ENCODE measurements at places on chromosomes 3 and 15. TPM values are rescaled to one million over a fixed set of nuclear protein-coding genes. Genes with fewer than 3 reads are reported as not detected.

DNA sequence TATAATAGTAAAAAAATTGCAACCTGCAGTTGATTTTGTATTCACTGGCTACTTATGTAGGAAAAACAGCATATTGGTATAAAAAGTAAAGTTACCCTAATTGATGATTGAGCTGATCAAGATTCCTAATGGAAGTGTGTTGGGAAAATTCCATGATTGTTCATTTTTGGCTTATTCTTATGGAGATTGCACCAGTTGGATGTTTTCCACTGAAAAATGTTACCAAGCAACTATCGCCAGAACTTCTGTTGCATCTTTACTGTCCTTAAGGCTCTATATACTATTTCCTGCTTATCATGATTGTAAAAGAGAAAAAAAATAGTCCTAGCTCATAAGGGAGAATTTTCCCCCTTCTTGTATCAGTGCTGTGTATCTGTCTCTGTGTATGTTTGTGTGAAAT is 48.6 kb downstream of the SLC25A26 start:
- DNase-seq = no peak

GRCh38 chr3:128787256-128788253 is 61.6 kb downstream of the RAB7A start:
- DNase-seq = peak; percentile 60

- DNase-seq = no peak
Measured at GRCh38 chr15:56356616-56357015, 8.6 kb upstream of the TEX9 start.

GRCh38 chr15:24955531-24955921 is 739 bp downstream of the SNRPN start:
- DNase-seq = no peak

GRCh38 chr15:90349821-90350220 is 2.3 kb upstream of the ZNF774 start:
- DNase-seq = no peak

- DNase-seq = no peak
Measured at GRCh38 chr3:53137835-53138446, 7.7 kb upstream of the RFT1 start.

DNA sequence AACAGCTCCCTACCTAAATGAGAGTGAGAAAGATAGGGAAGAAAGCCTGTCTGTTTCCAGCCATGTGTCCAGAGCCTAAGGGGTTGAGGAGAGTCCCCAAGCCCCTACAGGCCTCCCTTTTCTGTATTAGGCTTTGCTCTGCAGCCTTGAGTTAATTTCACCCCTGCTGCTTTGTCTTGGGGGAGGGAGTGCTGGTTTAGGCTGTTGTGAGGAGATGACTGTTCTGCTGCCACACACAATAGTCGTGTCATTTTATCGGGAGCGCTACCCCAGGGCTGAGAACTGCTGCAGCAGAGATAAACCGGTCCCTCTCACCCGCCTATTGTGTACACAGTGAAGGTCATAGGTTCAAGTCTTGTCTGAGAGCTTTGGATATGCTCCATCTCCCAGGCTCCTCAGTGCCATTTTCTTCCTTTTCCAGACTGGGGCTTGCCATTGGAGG is 1.4 kb downstream of the ZNF609 start:
- DNase-seq = no peak

GRCh38 chr3:11306817-11307589 is 34.8 kb downstream of the ATG7 start:
- DNase-seq = no peak

- no peak for DNase-seq
Measured at GRCh38 chr3:73601481-73601880, 23.3 kb downstream of the PDZRN3 start.

GRCh38 chr3:31448035-31448881 is 84.5 kb upstream of the STT3B start:
- no peak for DNase-seq

GRCh38 chr3:150868282-150868681 is 37.0 kb downstream of the MINDY4B start:
- no peak for DNase-seq

DNA sequence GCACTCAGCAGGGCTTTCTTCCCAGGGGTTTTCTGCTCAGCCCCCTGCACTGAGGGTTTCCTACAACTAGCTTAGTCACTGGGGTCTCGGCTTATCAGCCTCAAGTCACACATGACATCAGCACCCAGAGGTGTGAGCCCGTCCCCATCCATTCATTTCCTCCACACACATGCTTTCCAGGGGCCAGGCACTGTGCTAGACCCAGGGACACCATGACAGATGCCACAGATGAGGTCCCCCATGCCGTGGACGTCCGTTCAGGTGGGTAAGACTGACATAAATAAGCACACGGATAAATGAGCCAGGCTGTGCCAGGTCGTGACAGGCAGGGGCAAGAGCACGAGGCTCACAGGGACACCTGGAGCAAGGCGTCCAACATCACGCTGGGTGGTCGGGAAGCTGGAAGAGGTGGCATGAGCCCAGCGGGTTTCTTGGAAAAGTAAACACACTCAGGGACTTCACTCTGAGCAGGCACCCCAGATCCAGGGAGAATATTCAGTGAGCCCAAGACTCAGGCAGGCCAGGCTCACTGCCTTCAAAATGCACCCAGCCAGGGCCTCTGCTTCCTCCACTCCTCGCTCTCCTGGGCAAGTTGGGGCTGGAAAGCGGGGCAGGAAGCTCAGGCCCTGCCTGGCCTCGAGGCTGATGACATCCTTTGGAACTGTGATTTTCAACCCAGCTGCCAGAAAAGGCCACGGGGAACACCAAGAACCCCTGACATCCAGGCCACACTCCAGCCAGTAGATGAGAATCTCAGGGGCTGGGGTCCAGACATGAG is 139.3 kb downstream of the CHSY1 start:
- no peak for DNase-seq

DNA sequence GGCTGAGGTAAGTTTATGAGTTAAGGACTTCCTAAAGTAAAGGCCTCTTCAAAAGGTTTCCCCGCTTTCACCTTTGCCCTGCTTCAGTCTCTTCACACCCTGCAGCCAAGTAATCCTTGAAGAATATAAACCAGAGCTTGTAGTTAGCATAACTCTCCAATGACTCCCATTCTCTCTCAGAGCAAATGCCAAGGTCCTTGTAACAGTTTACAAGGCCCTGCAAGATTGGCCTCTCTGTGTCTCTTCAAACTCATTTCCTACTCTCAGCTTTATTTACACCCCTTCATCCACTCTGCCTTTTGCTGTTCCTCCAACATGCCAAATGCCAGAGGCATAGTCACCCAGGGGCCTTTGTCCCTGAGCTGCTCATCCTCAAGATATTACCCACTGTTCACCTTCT is 60.5 kb upstream of the MME start:
- no peak for DNase-seq

GRCh38 chr3:138452436-138452835 is 18.0 kb downstream of the ESYT3 start:
- no peak for DNase-seq

DNA sequence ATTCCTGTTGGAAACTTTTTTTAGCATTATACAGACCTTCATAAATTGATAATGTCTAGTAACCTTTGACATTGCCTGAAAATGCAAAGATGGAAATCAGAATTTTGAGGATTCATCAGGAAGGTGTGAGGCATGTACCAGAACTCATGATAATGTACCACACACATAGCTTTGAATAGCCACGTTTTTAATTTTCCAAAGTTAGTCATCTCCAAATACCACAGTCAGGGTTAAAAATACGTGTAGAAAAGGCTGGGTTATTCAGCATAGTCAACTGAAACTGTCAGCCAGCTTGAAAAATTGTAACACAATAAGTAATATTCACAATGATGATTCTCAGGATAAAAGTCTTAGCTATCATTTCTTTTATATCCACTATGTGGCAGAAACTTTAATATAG is 102.0 kb upstream of the THRB start:
- no peak for DNase-seq

DNA sequence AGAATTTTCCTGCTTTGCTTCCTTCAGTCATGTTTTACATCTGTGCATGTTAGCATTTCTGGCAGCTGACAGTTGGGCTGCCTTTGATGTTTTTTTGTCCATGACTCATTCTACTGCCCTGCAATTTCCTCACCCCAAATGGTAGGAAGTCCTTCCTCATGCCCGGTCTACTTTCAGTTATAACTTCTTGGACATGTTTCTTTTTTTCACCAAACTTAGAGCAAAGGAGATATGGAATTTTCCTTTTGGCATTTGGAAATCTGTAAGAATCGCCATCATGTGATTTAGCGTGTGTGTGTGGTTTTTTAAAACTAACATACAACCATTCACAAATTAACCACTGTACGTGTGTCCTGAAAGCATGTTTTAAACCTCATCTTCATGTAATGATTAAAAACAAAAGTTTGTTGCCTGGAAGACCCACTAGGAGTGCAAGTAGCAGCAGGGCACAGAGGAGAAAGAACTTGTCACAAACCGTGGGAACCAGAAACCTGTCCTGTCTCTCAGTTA is 430.7 kb upstream of the CFAP20DC start:
- DNase-seq = peak; percentile 52

- DNase-seq = no peak
Measured at GRCh38 chr3:181052256-181052655, 62.7 kb upstream of the DNAJC19 start.

GRCh38 chr3:89227218-89227617 is 119.8 kb downstream of the EPHA3 start:
- no peak for DNase-seq

DNA sequence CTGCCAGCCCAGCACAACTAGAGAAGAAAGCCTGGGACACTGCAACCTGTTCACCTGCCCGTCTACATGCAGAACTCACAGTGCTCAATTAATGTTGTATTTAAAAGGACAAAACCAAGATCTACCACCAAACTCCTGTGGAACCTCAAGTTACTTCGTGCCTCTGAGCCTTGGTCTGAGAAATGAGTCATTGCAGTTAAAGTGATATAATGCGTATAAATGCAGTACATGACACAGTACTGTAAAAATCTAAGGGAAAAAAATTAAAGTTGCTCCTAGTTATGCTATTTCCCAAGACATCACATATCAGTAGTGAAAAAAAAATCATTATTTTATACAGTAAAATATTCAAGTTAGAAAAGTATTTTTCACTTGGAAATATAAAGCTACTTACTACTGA is 138.9 kb downstream of the ZIC4 start:
- no peak for DNase-seq

- no peak for DNase-seq
Measured at GRCh38 chr3:151568184-151568583, 107.3 kb upstream of the IGSF10 start.

DNA sequence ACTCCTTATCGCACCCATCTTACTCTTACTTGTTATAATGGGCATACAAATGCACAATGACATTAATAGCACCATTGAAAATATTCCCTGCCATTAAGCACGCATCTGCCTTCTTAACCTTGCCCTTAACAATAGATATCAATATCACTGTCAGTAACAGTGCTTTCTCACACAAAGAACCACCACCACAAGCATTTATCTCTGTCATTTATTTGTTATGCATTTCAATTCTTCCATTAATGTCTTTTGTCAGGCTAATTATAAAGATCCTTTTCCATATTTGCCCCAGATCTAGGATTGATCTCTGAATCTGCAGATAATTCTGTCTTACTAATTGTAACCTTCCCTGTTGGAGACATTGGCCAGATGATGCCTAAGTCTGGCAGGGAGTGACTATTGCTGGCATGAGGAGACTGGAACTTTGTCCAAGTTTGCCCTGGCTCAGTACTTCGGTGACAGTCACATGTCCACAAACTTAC is 419.6 kb upstream of the TGFBR2 start:
- DNase-seq = no peak

GRCh38 chr3:178520451-178520850 is 15.8 kb upstream of the KCNMB2 start:
- DNase-seq = no peak

DNA sequence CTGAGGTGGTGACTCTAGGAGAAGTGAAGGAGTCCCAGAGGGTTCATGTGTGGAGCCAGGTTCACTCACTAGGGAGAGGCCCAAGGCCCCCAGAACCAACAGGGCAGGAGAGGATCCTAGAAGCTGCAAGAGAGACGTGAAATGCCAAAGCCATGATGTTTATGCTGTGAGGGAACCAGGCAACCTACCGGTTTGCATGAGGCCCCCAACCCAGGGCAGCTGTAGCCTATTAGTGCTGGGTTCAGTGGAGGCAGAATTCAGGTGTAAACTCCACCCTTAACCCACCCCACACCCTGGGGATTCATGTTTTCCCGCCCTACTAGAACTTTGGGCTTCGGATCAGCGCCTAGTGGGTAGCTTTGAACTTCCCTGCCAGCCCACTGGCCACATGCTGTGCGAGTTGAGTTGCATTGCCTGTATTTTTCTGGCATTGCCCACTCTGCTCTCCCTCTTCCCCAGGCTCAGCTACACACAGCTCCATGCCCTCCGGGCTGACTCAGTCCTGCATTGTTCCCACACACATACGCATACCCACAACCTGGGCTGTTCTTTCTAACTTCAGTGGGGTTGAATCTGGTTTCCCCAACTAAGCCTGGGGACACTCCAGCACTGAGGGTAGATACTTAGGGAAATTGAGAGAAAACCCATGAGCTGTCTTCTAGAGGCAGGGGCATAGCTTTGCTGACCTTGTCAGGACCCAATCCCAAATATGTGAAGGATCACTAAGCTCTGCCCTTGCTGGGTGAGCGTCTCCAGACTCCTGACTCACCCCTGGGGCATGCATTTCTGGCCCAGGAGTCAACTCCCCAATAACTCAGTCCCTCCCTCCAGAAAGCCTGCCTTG is 2.0 kb upstream of the ZBTB47 start:
- peak; percentile 26 for DNase-seq

DNA sequence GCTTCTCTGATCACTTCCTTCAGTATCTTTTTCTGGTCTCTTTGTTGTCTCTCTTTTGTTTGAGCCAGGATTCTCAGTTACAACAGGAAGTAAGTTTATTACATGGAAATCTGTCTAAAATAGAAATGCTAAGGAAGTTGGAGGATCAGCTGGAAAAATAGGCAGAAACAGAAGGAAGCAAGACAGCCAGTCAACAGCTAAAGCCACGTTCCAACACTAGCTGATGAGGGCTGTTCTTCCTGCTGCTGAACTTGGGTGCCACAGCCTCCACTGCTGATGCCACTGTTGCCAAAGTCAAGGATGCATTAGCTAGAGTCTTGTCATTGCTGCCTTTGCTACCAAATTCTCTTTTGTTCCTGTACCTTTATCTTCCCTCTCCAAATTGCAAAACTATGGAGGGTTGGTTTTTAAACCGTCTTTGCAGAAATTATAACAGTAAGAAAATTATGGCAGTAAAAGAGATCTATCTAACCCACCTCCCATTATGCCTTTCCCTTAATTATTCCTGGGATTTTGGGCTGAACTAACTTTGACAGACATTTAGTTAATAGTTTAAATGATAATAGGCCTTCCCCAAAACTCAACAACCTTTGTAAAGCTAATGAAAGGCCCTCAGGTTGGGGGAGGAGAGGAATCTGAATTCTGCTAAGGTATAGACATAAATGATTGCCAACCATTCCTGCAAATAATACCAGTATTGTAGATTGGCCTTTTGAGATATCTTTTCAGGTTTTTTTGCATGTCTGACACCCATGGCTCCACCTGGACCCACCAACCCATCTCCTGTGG is 27.4 kb upstream of the OR5K4 start:
- DNase-seq = no peak

GRCh38 chr3:158671821-158672214 is 630 bp downstream of the LXN start:
- no peak for DNase-seq

The AHSG gene
- not detected for total RNA-seq

The CIAO2A gene
- 84.6 TPM for total RNA-seq

The PLA2G4B gene
- total RNA-seq = 3.4 TPM

The CSPG4 gene
- 1.7 TPM for total RNA-seq

The MKRN3 gene
- 3.1 TPM for total RNA-seq

The SLC51B gene
- total RNA-seq = not detected

The BUB1B gene
- 16.5 TPM for total RNA-seq

The KCNAB1 gene
- total RNA-seq = not detected

The FGF7 gene
- not detected for total RNA-seq

The PPP1R14D gene
- not detected for total RNA-seq

The PIK3CB gene
- total RNA-seq = 14.5 TPM

The SHQ1 gene
- 17.8 TPM for total RNA-seq

The FAM174B gene
- total RNA-seq = 18.9 TPM
